ENCODE measurements at places on chromosomes 5 and 9. TPM values are rescaled to one million over a fixed set of nuclear protein-coding genes. Genes with fewer than 3 reads are reported as not detected.

The FAM78A gene
- 31.7 TPM for polyA plus RNA-seq

The OR1J2 gene
- polyA plus RNA-seq = not detected

The ANXA2R gene
- polyA plus RNA-seq = 0.73 TPM

The JAKMIP2 gene
- not detected for polyA plus RNA-seq

The C5 gene
- 9.6 TPM for polyA plus RNA-seq

The GRIA1 gene
- 1.2 TPM for polyA plus RNA-seq

The PCDHB16 gene
- polyA plus RNA-seq = 5.4 TPM

The ZCCHC7 gene
- 32.9 TPM for polyA plus RNA-seq

The SLC23A1 gene
- polyA plus RNA-seq = not detected

The LHFPL2 gene
- polyA plus RNA-seq = 73.9 TPM

The NDOR1 gene
- polyA plus RNA-seq = 7.6 TPM

The ADCY2 gene
- 51.4 TPM for polyA plus RNA-seq

The FLT4 gene
- polyA plus RNA-seq = 6.5 TPM

The FGF10 gene
- polyA plus RNA-seq = 2.8 TPM

The TMEM171 gene
- polyA plus RNA-seq = 0.64 TPM

The SPINK5 gene
- 1.6 TPM for polyA plus RNA-seq

The KIF24 gene
- 21.5 TPM for polyA plus RNA-seq

The TEX48 gene
- not detected for polyA plus RNA-seq

The PTGER4 gene
- polyA plus RNA-seq = 8.1 TPM

The MLANA gene
- polyA plus RNA-seq = 0.88 TPM

The OMD gene
- polyA plus RNA-seq = 7.5 TPM

The NOL6 gene
- polyA plus RNA-seq = 25.6 TPM

The OR13C2 gene
- not detected for polyA plus RNA-seq

The SLC1A3 gene
- polyA plus RNA-seq = 41.1 TPM

The CMBL gene
- 130 TPM for polyA plus RNA-seq

The MEIKIN gene
- polyA plus RNA-seq = not detected

The DND1 gene
- polyA plus RNA-seq = 0.23 TPM

The UNC13B gene
- polyA plus RNA-seq = 14.5 TPM

The RLN2 gene
- polyA plus RNA-seq = 1.3 TPM

The NPR3 gene
- polyA plus RNA-seq = not detected

The LCN15 gene
- not detected for polyA plus RNA-seq

The ZNF608 gene
- 36.2 TPM for polyA plus RNA-seq

The ABLIM3 gene
- 91.1 TPM for polyA plus RNA-seq

The STK32A gene
- polyA plus RNA-seq = 0.39 TPM

The SMIM33 gene
- not detected for polyA plus RNA-seq

The KCNV2 gene
- 0.08 TPM for polyA plus RNA-seq

The C9orf152 gene
- not detected for polyA plus RNA-seq

The SLC34A1 gene
- 1.3 TPM for polyA plus RNA-seq

The BAG1 gene
- not detected for polyA plus RNA-seq

The BRINP1 gene
- polyA plus RNA-seq = not detected

The SLC6A18 gene
- not detected for polyA plus RNA-seq

The DMRT3 gene
- polyA plus RNA-seq = 0.32 TPM

The OTP gene
- not detected for polyA plus RNA-seq

The SCAMP1 gene
- not detected for polyA plus RNA-seq

The SLC6A7 gene
- polyA plus RNA-seq = 0.20 TPM

The ANKRD20A1 gene
- polyA plus RNA-seq = not detected

The CDK5RAP2 gene
- 59.0 TPM for polyA plus RNA-seq

The SETD9 gene
- polyA plus RNA-seq = 11.0 TPM
